Epithelial cell of prostate (primary cell): ENCODE measurements at places on chromosomes 1 and 21.
A peak's percentile ranks its signal among the peaks of the same experiment; 100 is the strongest.

DNA sequence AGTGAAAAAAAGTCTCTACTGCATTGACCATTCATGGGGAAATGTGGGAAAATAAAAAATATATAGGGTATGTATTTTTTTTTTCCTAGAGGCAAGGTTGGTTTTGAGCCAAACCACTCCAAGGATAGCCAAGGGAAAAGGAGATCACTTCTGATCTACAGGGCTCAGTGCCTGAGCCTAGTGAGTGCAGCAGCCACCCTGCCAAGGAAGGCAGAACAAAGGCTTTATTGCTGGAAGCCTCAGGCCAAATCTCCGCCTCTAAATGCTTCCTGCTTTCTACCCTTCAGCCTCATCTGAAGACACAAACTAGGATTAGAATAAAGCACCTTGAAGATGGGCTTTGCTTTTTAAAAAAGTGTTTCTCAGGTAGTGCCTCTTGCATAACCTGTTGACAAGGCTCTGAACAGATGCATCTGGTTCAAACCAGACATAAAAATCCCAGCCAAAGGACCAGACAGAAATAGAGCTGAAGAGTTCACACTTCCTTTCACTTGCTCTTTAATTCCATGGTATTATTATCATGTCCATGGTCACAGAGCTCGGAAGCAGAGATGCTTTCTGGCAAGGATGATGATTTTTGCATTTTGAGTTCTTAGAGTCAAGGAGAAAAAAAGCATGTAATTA, 10.5 kb downstream of the C1orf115 start:
- DNase-seq, result no peak

GRCh38 chr1:200671235-200671786, 1.6 kb upstream of the DDX59 start:
- no peak for DNase-seq

DNA sequence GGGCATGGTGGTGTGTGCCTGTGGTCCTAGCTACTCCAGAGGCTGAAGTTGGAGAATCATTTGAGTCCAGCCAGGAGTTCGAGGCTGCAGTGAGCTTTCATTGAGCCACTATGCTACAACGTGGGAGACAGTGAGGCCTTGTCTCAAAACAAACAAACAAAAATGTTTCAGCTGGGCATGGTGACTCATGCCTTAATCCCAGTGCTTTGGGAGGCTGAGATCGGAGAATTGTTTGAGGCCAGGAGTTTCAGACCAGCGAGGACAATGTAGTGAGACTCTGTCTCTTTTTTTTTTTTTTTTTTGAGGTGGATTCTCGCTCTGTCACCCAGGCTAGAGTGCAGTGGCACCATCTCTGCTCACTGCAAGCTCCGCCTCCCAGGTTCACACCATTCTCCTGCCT, 5.0 kb upstream of the RPL5 start:
- DNase-seq, result no peak

- no peak for DNase-seq
These were observed 60.5 kb upstream of the PRMT6 start for GRCh38 chr1:106995970-106996369.

DNA sequence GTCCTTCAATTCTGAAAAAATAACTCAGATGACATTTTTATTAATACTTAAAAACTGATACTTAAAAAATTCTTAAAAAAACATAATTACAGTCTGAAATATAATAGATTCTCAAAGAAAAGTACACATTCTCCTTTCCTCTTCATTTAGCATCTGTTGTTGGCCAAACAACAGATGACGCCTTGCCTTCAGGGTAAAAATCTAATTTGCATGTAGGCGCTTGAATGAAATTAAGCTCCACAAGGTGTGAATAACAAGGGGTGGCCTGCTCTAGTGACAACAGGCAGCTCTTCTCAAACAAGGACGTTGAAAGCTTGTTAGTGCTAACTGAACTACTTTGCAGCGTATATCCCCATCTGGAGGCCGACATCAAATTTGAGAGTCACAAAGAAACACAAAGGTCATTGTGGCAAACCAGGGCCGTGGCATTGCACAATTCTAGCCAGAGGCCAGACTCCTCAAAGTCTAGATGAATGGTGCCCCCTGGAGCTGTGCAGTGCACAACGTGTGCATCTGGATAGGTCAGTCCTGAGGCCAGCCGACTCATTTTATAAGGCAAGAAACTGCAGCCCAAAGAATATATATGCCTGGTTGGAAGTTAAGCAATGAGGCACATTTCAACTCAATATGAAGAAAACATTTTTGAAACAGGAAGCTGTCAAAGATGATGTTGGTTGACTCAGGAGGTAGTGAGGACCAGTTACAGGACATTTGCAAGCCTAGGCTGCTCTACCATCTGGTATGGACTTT, 459.2 kb upstream of the RUNX1 start:
- DNase-seq, result no peak

GRCh38 chr21:27477296-27477695, 510.4 kb upstream of the ADAMTS5 start:
- DNase-seq, result no peak

DNA sequence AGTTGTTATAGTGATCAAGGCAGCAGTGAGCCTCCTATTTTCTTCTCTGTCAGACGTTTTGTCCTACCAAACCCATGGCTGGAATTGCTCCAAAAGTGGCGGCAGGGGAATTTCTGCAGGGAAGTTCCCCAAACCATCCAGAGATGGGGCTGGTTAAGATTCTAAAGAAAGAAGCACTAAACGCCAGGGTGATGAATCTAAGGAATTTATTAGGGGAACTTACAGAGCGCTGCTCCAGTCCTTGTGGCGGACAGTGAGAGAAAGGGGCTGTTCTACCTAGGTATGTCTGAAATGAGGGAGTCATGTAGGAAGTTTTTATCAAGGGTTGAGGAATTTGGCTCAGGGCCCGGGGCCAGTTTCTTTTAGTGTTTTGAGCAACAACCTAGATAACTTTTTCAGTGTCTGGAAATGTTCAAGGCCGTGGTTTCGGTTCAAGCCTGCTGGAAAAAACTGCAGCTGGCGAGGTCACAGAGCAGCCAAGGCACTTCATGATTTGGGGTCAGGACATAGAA, 222.4 kb upstream of the B3GALT2 start:
- DNase-seq, result peak; percentile 22

DNA sequence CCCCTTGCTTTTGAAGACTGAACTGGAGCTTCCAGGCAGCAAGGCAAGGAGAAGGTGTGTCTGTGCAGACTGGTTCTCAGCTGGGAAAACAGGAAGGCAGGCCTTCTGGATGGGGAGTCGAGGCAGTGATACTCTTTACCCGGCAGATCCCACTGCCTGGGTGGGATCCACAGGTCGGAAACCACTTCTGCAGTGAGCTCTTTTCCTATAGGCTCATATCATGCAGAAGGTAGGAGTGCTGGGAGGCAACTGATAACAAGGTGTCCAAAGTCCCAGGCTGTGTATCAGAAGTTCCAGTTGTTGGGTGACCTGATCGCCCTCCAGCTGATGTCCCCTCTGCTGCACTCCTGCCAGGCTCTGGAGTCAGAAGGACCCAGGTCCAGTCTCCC, 17.1 kb downstream of the ACOT11 start:
- no peak for DNase-seq

- no peak for DNase-seq
These were observed 76.7 kb downstream of the ADSS2 start for GRCh38 chr1:244375051-244375450.

DNA sequence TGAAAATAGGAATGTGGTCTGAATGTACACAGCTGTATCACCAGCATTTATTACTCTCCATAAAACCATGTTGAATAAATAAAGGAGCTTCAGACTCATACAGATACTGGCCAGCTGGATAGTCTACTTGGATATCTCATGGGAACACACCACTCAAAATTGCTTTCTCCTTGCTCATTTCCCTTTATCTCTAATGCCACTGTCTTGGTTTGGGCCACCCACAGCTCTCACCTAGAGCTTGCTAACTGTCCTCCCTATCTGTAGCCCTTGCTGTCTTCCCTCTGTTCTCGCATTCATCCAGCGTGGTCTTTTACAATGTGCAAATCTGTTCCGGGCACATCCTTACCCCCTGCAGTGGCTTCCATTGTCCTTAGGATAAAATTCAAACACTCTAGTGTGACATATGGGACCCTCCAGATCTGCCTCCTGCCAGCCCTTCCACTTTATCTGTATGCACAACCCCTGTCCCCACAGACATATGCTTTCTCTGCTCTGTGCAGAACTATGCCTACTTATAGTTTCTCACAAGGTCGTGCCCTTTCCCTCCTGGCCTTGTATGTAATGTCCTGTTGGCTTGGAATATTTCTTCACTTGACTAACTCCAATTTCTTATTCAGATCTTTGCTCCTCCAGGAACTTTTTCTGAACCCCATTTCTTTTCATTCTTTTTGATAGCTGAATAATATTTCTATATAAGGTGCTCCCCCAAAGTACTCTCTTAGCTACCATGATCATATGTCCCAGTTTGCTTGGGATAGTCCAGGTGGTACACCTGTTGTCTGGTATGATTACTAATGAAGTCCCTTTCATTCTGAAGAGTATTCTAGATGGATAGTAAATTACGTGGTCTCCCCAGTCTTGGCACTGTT, 2.9 kb downstream of the FLVCR1 start:
- no peak for DNase-seq

DNA sequence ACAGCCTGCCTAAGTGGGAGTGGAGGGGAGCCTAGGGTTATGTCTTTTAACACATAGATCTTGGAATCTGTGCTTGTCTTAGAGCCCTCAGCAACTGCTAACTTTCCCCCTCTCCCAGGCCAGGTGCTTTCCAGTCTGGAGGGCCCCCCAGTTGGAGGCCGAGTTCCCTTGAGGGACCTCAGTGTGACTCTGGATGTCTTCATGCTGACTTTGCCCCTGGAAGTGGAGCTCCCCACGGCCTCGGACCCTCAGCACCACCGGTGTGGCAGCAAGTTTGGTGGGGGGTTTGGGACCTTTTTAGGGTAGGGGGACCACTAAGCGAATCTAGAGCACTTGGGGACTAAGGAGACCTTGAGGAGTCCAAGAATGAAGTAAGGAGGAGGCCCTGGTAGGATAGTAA, 22.9 kb downstream of the HYI start:
- DNase-seq, result no peak

DNA sequence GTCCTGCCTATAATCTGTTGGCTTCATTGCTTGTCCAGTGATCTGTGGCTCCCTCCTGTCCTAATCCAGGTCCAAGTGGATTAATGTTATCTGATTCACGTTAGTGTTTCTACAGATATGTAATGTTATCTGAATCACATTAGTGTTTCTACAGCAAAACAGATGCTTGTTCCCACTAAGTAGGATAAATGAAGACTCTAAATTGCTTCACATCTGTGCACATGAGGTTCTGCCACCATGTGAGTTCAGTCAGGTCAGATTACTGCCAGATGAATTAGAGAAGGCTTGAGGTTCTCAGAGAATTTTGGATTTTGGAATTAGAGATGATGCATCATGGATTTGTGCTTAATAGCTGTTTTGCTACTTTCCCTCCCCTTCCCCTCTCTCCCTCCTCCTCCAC, 13.2 kb downstream of the DISC1 start:
- DNase-seq, result no peak
